ENCODE measurements at places on chromosomes 16 and 17.

DNA sequence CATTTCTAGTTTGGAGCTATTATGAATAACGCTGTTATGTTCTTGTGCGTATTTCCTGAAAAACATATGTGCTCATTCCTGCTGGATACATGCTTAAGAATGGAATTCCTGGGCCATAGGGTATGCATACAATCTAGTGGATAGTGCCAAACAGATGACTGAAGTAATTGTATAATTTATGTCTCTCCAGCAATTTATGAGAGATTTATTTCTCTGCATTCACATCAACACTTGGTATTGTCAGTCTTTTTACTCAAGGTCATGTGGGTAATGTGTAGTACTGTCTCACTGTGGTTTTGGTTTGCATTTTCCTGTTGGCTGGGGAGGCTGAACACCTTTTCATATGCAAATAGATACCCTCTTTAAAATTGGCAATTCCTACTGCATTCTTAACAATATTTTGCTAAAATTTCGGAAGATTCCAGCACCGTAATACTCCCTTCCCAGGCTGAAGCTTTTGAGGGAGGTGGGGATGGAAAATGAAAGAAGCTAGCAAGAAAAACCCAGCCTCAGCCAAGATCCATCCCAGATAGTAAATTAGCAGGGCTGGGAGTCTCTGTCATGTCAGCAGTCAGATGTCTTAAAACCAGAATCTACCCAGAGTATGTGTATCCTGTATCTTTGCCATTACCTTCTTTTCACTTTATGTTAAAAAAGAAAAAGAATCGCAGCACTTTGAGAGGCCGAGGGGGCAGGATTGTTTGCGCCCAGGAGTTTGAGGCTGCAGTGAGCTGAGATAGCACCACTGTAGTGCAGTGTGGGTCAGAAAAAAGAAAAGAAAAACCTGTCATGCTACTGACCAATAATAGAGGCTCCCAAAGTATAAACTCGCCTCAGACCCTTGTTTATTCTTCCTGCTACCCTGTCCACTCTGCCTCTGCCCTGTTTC lies 204.9 kb downstream of the LGALS9B start:
- DNase-seq = no peak

GRCh38 chr17:27551701-27552248 lies 79.2 kb upstream of the LGALS9 start:
- DNase-seq = no peak

- DNase-seq = no peak
Observed at GRCh38 chr16:23269248-23269953, 32.7 kb upstream of the SCNN1B start.

DNA sequence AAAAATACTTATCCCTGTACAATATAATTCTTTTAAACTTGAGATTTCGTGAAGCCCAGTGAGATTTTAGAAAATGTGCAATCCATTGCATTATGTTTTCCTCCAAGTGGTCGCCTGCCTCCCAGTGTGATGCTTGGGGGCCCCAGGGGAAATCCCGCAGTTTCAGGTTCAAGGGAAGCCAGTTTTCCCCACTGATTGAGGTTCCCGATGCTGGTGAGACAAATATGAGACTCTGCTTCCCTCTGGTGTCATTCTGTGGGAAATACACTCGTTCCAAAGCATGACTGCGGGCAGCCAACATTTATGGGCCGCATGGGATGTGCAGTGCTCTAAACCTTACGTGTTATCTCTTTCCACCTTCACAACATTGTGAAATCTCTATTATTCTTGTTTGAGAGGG lies 200.8 kb downstream of the PRKCB start:
- DNase-seq = peak; percentile 14

GRCh38 chr17:31489295-31490018 lies 98.0 kb downstream of the RAB11FIP4 start:
- no peak for DNase-seq

- no peak for DNase-seq
Observed at GRCh38 chr17:929586-929985, 50.0 kb downstream of the NXN start.

DNA sequence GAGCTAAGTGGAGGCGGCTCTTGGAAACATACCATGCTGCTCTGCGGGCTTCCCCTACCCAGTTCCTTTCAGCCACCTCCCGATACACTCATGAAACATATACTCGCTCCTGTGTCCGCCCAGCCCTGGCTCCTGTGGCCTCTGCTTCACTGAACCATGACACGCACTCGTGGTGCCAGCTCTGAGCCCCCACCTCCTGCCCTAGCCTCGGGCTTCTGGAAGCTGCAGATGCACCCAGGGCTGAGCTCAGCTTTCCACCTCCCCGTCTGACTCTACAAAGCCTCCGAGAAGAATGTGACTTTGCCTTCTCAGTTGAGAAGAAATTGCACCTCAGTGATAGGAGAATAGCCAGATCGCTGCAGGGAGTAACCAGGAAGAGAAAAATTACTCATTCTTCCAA lies 11.0 kb downstream of the CALB2 start:
- DNase-seq = no peak

GRCh38 chr17:67518876-67519275 lies 141.8 kb downstream of the PITPNC1 start:
- DNase-seq = no peak

DNA sequence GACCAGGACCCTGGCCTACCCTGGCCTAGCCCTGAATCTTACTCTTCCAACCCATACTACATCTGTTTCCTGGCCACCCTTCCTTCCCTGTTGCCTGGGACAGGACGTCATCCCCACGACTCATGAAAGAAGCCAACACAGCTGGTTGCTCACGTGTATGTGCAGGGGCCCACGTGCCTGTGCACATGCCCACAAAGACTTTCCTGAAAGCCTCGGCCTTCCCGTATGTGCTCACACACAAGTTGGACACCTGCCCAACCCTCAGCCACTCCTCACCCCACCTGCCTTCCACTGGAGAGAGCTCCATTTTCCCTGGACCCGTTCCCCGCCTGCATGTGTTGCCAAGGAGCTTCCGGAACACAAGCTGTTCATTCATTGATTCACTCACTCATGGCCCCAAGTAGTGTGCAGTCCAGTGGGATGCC lies 7.0 kb downstream of the PLXDC1 start:
- no peak for DNase-seq

GRCh38 chr17:44935116-44935515 lies 12.5 kb downstream of the KIF18B start:
- no peak for DNase-seq

- DNase-seq = no peak
Observed at GRCh38 chr16:4847774-4848587, 700 bp downstream of the UBN1 start.

- DNase-seq = no peak
Observed at GRCh38 chr16:66324815-66325515, 41.5 kb upstream of the CDH5 start.

- no peak for DNase-seq
Observed at GRCh38 chr16:30054959-30055553, 10.5 kb upstream of the ALDOA start.

DNA sequence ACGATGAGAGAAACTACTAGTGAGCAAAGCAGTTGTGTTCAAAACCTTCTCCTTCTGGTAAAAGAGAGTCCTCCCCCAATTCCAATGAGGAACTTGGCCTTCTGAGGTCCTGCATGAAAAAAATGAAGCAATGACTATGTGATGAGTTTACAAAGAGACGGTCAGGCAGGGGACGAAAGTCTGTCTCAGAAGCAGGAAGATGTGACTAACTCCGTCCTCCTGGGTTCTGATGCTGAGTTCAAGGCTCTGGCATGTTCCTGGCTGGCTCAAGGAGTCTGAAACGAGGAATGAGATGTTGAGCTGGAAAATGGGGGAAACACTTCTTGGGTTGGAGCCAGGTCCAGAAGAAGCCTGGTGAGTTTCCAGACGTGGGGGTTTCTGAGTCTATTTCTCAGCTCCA lies 129.6 kb downstream of the CPPED1 start:
- no peak for DNase-seq

GRCh38 chr16:89581045-89581695 lies 5.6 kb downstream of the CPNE7 start:
- DNase-seq = no peak

DNA sequence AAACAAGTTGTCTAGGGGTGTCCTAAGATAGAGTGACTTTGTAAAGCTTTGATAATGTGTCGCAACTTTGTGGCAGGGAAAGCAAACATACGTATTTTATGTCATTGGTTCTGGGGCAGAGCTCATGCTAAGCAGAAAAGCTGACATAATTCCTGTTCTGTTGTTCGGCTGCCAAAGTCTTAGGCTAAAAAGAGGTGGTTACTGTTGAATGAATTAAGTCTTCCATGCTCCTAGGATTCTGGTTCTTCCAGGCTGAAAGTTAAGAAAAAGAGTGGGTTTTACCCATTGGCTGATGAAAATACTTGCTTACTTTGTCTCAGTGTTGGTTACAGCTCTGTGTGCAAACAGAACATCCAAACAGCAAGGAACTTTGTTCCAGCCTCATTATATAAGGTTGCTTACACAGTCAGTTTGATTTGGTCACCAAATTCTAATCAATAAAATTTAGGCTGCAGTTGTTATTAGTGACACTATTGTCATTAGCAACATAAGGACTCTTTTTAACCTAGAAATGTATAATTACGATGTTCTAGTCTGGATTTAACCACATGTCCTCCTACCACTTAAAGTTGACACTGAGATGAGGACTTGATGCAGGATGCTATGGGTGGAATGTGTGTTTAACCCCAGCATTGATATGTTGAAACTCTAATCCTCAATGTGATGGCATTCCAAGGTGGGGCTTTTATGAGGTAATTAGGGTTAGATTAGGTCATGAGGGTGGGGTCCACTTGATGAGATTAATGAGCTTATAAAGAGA lies 114.0 kb upstream of the GOT2 start:
- DNase-seq = no peak

- no peak for DNase-seq
Observed at GRCh38 chr17:58818654-58819053, 63.0 kb downstream of the PPM1E start.
